PC-3 (cell line): ENCODE measurements at places on chromosomes 1 and 21. TPM values are rescaled to one million over a fixed set of nuclear protein-coding genes. Genes with fewer than 3 reads are reported as not detected.

Gene ADIPOR1
- 137 and 150 TPM in 2 replicates for total RNA-seq

Gene LPAR3
- 9.8 and 13.0 TPM in 2 replicates for total RNA-seq

Gene ELAPOR1
- total RNA-seq: 0.35 and 0.80 TPM in 2 replicates

Gene UFC1
- total RNA-seq: 84.6 and 113 TPM in 2 replicates

GRCh38 chr1:150999051-150999674 is 7.5 kb downstream of the MINDY1 start:
- DNase-seq: peak; percentile 62
- H3K27ac ChIP-seq: peak overlapping the region; percentile 52
- no peaks in the 10 kb centered on the region for H3K27me3 ChIP-seq
- no peak overlapping the region for H3K4me3 ChIP-seq

GRCh38 chr1:167132301-167133010 is 38.6 kb downstream of the STYXL2 start:
- no peak overlapping the region for H3K4me3 ChIP-seq
- DNase-seq: no peak
- H3K27me3 ChIP-seq: peaks cover 2% of the 10 kb centered on the region; the same call in 1 of the 2 replicates
- no peak overlapping the region for H3K27ac ChIP-seq
- no peaks in the 10 kb centered on the region for H3K36me3 ChIP-seq
- peaks cover 9% of the 10 kb centered on the region for H3K4me1 ChIP-seq

DNA sequence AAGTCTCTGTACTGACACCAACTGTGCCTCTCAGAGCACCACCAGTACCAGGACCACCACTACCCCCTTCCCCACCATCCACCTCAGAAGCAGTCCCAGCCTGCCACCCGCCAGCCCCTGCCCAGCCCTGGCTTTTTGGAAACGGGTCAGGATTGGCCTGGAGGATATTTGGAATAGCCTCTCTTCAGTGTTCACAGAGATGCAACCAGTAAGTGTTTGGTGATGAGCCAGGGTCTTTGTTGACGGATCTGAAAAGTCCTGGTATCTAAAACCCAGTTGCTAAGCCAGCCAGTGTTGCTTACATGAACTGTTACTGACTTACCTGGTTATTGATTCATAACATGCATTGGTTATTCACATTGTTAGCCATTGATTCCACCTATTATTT is 1.1 kb downstream of the C1orf56 start:
- H3K36me3 ChIP-seq: peaks cover 20% of the 10 kb centered on the region; the same call in 1 of the 2 replicates
- no peak overlapping the region for H3K27ac ChIP-seq
- H3K4me3 ChIP-seq: peak overlapping the region; percentile 77
- DNase-seq: no peak
